ENCODE measurements at places on chromosomes 1 and 21. TPM values are rescaled to one million over a fixed set of nuclear protein-coding genes. Genes with fewer than 3 reads are reported as not detected.

SLC30A2 gene
- total RNA-seq: not detected

GRCh38 chr1:109567877-109568672 is 19.7 kb downstream of the GNAI3 start:
- DNase-seq: no peak

GRCh38 chr1:232306269-232306961 is 323.5 kb downstream of the SIPA1L2 start:
- no peak for DNase-seq

DNA sequence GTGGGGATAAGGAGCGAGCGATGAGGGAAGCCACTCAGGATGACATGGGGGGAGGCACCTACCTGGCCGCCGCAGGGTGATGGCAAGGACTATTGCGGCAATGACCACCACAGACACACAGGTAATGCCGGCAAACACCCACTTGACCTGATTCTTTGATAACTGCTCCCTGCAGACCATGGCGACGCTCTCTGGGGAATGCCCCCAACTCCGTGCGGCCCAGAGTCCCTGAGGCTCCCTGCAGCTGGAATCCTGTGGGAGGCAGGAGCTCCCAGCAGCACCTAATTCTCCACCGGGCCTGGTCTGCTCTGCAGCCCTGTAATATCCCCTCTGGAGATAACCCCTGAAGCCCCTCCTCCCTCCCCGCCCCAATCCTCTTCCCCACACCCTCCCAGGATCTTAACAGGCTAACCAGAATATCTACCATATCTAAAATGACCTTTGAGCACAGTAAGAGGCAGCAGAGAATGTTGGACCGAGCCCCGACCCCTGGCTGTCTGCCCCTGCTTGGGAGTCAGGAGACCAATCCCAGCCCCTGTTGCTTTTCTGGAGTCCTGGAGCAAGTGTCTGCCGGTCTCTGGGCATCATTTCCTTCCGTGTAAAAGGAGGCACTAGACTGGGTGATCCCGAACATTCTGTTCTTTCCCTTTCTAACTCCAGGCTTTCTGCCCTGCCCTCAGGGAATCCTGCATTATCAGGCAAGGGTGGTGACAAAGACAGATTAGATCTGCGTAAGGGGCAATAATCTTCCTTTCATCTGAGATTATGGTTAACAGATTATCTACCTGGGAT is at the start of gene FAM151A:
FAM151A (minus strand) TSS at position 310 of the 792 bp plus-strand sequence; CDS start at position 180, 130 bp downstream.
- no peak for DNase-seq

DNA sequence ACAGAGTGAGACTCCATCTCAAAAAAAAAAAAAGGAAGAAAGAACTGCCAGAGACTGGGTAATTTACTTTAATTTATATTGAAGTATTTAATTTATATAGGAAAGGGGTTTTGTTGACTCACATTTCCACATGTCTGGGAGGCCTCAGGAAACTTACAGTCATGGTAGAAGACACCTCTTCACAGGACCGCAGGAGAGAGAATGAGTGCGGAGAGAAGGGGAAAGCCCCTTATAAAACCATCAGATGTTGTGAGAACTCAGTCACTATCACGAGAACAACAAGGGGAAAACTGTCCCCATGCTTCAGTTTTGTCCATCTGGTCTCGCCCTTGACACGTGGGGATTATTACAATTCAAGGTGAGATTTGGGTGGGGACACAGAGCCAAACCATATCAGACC is 25.8 kb upstream of the PPP1R8 start:
- DNase-seq: no peak

DNA sequence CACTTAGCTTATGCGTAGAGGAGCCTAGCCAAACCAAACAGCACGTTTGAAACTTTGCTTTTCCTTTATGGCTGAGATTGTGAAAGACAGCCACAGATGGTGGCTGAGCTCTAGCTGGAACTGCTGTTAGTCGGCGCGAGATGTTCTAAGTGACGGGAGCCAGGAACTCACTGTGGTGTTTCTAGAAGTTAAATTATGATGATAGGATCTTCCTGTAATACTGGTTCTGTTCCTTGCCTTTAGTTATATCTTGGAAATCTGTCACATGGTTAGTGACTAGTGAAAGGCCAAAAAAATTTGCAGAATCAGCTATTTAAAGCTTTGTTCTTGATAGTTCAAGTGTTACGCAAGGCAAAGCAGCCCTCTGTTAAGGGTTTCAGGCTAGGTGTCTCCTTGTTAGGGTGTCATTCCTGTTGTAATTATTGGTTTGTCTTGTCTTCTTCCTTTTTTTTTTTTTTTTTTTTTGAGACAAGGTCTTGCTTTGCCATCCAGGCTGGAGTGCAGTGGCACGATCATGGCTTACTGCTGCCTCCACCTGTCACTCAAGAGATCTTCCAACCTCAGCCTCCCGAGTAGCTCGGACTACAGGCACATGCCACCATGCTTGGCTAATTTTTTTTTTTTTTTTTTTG is 22.6 kb downstream of the AK4 start:
- no peak for DNase-seq

DNA sequence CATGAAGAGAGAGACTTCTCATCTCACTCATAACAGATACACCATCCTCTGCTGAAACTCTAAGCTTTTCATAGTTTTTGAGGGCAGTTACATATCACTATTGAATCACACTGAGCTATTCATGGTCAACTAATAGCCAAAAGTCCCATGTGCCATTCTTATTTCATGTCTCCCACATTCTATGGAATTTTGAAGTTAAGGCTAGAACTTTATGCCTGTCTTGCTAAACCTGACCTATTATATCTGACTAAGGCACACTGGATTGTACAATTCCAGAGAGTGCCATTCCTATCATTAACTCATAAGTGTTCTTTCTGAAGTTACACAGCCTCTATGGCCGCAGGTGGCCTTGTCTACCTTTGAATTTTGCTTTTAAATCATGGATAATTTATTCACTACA is 254.3 kb downstream of the PTPRC start:
- no peak for DNase-seq

DNA sequence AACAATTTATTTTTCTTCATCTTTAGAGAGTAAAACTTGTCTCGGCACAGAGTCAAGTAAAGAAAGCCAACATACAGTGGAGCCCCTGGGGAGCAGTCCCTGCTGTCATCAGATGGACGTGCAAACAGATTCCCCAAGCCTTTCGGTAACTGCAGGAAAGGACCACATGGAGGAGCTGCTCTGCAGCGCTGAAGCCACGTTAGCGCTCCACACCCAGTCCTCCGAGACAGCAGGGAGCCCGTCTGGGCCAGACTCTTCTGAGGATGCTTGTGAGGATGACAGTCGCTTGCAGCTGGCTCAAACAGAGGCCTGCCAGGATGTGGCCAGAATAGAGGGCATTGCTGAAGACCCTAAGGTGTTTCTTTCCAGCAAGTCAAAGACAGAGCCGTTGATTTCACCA is 77.1 kb upstream of the SCCPDH start:
- DNase-seq: peak; percentile 39

- no peak for DNase-seq
Measured at GRCh38 chr1:182589520-182589919, 464 bp upstream of the RNASEL start.

DNA sequence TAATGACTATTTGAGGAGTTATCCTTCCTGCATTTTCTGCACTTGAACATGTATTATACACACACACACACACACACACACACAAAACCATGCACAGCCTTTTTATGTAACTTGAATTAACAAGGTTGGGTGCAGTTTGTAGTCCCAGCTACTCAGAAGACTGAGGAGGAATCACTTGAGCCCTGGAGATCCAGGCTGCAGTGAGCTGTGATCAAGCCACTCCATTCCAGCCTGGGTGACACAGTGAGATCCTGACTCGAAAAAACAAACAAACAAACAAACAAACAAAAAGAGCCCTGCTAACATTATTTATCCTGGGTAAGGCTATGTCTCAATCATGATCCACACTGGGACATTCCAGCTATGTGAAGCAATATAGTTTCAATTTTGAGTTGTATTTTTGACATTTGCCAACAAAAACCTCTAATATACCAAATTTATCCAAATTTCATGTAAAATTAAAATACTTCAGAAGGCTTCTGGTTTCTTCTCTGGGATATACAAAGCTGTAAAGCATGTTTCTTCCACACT is 156.8 kb downstream of the NTPCR start:
- no peak for DNase-seq

DNA sequence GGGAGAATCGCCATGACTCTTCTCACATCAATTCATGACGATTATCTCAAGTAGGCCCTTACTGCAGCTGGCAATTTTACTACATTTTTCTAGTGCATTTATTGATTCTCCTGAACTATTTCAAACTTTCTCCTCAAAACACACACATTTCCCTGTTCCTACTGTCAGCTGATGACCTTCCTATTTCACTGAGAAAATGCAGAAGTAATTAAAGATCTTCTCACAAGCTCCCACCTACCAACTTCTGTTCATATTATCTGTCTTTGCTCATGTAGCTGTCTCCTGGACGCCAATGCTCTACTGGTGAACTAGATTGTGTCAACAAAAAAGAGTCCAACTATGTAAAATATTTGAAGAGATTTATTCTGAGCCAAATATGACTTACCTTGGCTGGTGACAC is 36.4 kb upstream of the FASLG start:
- DNase-seq: no peak

DNA sequence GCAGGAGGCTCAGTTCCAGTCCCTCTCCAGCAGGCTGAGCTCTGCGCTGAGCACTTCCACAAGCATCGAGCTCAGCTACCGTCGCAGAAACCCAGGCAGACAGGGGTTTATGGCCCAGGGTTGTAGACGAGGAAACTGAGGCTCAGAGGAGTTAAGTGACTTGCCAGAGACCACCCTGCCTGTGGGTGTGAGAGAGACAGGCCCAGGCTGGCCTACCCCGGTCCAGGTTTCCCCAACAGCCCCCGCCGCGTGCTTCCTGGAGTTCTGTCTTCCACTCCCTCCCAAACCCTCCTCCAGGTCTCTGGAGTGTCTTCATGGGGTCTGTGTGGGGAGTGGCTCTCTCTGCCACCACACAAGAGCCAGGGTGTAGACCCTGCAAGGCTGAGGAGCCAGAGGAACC is 615.9 kb downstream of the PTPRU start:
- DNase-seq: no peak

DNA sequence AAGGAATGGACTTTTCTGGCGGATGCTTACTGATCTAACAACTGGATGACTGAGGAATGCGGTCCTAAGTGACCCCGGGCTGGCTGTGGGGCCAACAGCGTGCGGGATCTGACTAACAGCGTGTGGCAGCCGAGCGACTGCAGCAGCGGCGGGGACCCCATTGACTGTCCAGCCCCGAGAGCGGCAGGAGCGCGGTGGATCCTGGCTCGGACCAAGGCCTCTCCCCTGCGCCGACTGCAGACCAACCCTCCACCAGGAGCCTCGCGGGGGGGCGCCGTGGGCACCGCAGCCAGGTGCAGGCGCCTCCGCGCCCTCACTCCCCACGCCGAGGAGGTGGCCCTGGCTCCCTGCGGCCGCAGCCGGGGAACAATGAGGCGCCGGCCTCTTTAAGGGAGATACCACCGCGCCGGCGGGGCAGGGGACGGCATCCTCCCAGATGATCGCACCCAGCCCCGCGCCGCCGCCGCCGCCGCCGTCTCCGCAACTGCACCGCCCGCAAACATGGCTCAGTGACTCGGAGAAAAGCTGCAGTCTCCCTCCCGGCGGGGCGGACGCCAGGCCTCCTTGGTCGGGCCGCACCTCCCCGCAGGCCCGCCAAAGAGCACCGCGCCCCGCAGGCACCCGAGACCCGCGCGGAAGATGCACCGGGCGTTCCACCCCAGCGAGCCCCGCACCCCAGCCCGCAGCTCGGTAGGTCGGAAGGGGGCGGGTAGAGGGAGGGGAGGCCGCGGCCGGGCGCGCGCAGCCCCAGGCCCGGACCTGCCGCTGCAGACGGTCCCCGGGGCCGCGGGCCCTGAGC is 694 bp upstream of the PDIK1L start:
- DNase-seq: peak; percentile 46

CRABP2 gene
- 278 TPM for total RNA-seq

GRCh38 chr21:26934383-26934782 is 32.5 kb downstream of the ADAMTS5 start:
- no peak for DNase-seq

FCER1A gene
- not detected for total RNA-seq

- peak; percentile 75 for DNase-seq
Measured at GRCh38 chr1:161216945-161217712, 2.0 kb downstream of the FCER1G start.

DNA sequence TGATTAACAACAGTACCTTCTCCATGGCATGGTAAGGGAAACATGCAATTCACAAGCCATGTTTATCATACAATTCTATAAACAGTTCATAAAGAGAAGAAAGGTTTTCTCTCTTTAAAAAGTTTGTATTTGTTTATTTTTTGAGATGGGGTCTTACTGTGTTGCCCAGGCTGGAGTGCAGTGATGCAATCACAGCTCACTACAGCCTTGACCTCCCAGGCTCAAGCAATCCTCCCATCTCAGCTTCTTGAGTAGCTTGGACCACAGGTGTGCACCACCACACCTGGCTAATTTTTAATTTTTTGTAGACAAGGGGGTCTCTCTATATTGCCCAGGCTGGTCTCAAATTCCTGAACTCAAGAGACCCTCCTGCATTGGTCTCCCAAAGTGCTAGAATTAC is 28.0 kb downstream of the SLC37A1 start:
- no peak for DNase-seq

GRCh38 chr21:35547946-35548774 is 499.1 kb upstream of the RUNX1 start:
- DNase-seq: no peak

NID1 gene
- total RNA-seq: 76.8 TPM

- peak; percentile 26 for DNase-seq
Measured at GRCh38 chr21:35743571-35743970, 316.8 kb downstream of the SETD4 start.

- DNase-seq: no peak
Measured at GRCh38 chr1:47030170-47030805, 6.8 kb downstream of the CYP4X1 start.

- DNase-seq: peak; percentile 72
Measured at GRCh38 chr21:36135391-36136102, 668 bp downstream of the CBR3 start.

LAX1 gene
- total RNA-seq: not detected
